ENCODE measurements at places on chromosomes 3 and 15.

DNA sequence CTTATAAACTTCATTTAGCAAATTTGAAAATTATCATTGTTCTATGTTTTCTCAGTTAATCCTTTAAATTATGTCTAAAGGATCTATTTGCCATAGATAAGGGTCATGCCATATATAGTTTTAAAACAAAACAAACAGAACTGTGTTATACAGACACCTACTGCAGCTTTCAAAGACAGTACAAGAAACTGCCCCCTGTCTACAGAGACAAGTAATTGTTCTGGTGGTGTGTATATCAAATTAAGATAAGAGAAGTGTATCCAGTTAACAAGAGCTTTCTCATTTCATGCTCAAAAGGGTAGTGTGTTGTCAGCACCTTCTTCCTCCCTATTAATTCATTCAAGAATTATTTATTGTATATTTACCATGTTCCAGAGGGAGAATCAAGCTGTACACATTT, 201.2 kb downstream of the FMN1 start:
- DNase-seq, result no peak

- no peak for DNase-seq
These were observed 13.5 kb upstream of the SLC9C1 start for GRCh38 chr3:112307557-112307956.

DNA sequence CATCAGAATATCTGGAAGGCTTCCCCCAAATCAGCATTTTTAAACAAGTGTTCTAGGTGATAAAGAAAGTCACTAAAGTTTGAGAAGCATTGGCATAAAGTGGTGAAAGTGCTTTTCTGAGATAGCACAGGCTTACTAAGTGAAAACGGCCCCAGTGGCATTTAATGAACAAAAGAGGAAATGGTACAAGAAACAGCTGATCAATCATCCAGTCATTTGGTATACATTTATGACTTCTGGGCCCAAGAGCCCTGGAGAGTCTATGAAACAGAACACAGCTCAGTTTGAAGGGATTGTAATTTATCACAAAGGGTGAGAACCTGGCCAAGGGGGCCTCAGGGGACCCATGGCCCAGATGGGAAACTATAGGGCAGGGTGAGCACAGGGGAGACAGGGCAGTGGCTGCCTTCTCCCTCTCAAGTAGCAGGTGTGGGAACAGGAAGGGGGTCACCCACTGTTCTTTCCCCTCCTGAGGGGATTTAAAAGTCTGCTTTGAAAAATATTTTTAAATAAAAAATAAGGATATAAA, 265.5 kb upstream of the ROPN1 start:
- DNase-seq, result no peak

- no peak for DNase-seq
These were observed 190.1 kb upstream of the LPP start for GRCh38 chr3:187963677-187964385.

DNA sequence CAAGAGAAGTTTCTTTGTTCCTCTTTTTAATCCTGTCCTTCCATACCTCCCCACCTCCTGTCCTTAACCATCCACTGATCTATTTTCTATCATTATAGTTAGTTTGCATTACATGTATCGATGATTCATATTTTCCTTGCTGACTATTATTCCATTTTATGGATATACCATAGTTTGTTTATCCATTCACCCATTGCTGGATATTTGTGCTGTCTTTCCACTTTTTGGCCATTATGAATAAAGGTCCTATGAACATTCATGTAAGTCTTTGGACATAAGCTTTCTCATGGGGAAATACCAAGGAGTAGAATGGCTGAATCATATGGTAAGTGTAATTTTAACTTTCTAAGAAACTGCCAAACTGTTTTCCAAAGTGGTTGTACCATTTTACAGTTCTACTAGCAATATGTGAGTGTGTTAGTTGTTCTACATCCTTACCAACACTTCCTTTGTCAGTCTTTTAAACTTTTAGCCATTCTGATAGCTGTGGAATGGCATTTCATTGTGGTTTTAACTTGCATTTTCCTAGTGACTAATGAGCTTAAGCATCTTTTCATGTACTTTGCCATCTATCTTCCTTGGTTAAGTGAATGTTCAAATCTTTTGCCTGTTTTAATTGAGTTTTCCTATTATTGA, 11.7 kb downstream of the ATP6V1A start:
- DNase-seq, result no peak

GRCh38 chr3:172140499-172141391, 101.4 kb downstream of the FNDC3B start:
- DNase-seq, result no peak

DNA sequence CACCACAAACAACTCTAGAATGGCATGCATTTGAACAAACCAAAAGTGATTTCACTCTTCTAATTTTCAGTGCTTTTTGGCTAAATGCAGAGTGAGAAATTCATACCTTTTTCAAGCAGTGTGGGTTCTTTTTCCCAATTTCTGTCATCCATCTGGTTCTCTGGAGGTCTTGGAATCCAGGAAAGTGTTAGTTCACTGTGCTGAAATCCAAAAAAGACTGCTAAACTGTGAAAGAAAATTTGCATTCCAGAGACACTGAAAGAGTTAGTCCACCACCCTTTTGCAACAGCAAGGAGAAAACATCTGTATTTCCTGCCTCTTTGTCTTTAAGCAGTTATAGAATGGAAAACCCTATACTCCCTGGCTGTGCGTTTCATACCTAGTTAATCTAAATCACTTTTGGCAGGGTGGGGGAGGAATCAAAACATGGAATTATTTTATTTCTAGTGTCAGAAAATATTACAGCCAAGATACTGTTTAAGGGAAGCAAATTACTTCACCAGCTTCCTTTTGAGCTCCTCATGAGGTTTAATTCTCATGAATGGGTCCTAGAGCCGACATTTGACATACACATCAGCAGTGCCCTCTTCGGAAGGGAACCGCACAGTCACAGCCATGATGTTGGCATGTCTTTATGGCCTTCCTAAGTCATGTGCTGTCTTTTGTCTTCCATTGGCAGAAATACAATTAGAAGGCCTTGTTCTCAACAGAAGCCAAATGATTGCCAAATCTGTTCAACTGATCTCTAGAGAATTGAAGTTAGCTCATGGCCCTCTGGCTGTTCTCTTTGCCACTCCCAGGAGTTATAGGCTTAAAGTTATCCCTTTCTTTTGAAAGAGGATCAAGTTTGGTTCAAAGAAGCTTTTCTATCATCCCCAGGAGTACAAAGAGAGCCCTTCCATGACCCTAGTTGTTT, 317.7 kb upstream of the TPRG1 start:
- no peak for DNase-seq

DNA sequence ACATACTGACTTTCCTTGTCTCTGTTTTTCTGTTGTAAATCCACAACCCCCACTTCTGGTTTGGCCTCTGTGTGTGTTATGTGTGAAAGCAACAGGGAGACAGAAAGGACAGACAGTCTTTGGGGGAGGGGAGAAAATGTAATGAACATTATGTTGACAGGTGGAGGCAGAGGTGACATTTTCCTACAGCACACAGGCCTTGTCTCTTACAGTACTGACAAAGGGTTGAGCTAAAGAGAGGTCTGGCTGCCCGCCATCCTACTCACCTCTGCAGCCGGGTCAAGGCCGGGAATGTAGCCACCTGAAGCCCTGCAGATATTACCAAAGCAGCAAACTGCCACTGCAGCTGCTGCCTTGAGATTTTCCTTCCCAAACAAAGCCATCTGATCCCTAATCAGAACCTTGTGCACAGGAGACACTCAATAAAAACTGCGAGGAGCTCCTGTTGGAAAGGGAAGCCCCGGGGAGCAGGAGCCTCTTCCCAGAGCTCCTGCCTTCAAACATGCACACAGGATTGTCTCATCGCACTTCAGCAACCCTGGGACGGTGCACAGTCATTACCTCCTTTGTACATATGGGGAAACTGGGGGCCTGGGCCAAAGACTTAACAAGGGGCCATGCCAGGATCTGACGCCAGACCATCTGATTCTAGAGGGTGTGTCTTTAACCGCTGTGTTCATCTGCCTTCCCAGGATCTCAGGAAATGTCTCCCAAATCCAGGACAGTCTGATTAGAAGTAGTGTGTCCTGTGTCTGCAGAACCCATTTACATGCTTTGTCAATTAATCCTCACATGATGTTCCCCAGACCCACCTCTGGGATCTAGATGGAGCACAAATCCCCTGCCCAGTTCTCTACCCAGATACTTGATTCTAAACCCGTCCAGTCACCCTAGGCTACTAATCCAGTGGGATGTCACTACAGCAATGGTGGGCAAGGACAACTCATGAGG, 14.2 kb downstream of the MYO5C start:
- DNase-seq, result no peak

GRCh38 chr15:47620960-47621681, 96.2 kb upstream of the SEMA6D start:
- no peak for DNase-seq

- DNase-seq, result no peak
These were observed 22.9 kb upstream of the FBLN2 start for GRCh38 chr3:13525827-13526625.

- DNase-seq, result no peak
These were observed 15.4 kb downstream of the PSTPIP1 start for GRCh38 chr15:77010312-77010686.

GRCh38 chr3:63576846-63577245, 75.6 kb upstream of the SNTN start:
- no peak for DNase-seq

DNA sequence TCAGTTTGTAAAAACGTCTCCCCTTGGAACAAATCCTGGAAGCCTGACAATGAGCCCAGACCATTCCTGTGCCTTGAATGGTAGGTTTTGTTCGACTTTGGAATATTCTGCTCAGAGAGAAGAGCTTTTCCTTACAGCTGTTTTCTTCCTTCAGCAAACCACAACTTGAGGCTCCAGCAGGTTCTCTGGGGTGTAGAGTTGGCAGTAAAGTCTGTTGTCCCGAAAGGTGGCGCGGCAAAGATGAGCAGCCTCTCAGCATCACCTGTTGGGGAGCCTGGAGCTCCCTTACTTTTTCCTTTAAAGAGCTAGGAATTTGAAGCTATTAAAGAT, 65.4 kb downstream of the BOC start:
- no peak for DNase-seq

All from activated CD8-positive, alpha-beta memory T cell treated with anti-CD3 and anti-CD28 coated beads for 1 hour (primary cell).